ENCODE measurements at places on chromosomes 16 and 17.
A peak's percentile ranks its signal among the peaks of the same experiment; 100 is the strongest.

DNA sequence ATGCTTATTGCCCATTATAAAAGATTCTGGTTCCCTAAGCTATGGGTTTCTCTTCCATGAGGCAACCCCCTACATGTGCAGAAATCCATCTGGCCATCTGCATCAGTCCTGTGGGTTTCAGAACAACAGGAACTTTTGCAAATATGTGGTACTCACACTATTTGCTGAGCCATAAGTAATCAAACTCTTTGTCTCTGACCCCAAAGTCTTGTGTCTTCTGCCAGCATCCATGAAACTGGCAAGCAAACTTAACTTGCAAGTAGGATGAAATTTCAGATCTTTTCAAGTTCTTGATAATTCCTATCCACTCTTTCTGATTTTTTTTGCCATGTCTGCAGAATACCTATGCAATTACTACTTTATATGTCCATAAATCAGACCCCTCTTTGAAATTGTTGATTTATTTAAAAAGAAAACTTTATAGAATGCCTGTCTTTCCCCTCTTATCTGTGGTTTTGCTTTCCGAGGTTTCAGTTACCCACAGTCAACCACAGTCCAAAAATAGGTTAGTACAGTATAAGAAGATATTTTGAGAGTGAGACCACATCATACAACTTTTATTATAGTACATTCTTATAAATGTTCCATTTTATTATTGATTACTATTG lies 158.4 kb upstream of the IRX3 start:
- no peak for DNase-seq

DNA sequence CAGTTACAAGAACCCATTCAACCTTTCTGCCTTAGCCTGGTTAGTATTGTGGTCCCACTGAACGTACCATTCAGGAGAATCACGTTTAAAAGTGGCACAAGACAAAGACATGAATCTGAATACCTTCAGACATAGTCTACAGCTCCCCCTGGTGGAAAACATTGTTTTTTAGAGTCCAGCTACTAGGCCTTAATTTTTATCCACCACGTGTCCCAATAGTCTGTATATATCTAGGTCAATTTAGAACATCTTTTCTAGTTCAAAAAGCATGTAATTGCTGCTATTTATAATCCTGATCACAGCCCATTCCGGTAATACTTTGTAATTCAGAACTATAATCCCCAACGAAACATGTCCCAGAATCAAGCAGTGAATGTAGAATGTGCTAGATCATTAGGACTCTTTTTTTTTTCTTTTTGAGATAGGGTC lies 13.7 kb upstream of the GUCY2D start:
- DNase-seq: peak; percentile 88

GRCh38 chr17:31155208-31155810 lies 60.5 kb downstream of the NF1 start:
- no peak for DNase-seq

GRCh38 chr17:27959382-27959709 lies 66.2 kb upstream of the LYRM9 start:
- DNase-seq: no peak

GRCh38 chr16:53805752-53806151 lies 101.8 kb downstream of the FTO start:
- no peak for DNase-seq

- no peak for DNase-seq
These were observed 36.3 kb downstream of the DHRS7B start for GRCh38 chr17:21163101-21163500.

- DNase-seq: no peak
These were observed 4.5 kb downstream of the ATF7IP2 start for GRCh38 chr16:10390330-10390729.

DNA sequence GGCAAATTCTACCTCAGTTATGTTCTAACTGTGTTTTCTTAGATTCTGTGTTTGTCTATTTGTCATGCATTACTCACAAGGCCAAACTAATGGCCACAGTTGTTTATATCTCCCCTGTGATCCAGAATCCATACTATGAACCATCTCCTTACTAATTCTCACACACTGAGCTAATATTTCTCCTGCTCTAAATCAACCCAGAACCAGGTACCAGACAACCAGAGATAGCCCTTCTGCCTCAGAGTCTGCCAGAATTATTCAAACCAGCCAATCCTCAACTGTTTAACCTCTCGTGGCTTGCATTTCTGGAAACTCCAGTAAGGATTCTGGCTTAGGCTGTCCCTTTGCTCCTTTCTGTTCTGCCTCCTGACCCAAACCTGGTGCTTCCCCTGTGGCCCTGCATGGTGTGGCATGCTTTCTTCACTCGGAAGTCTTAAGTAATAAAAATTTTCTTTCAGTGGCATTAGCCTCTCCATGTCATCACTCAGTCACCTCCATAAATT lies 59.4 kb downstream of the EFCAB5 start:
- no peak for DNase-seq

DNA sequence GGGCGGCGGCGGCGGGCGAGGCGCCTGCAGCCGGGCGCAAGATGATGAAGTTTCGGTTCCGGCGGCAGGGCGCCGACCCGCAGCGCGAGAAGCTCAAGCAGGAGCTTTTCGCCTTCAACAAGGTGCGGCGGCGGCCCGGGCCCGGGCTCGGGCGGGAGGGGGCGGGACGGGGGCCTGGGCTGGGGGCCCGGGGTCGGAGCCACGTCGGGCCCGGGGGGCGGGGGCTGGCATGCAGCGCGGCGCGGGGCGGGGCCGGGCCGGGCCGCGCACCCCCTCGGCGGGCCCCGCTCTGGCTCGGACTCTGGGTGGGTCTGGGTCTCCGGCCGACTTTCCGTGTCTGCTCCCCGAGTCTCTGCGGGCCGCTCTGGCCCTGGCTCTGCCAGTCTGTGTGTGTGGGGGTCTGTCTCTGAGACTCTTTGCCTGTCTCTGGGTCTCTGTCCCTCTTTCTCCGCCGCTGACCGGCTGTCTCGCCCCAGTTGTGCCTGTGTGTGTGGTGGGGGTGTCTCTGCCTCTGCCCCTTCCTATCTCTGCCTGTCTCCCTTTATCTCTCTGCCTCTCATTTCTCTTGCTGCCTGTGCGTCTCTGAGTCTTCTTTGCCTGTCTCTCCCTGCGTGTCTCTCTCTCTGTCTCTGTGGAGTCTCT lies 328 bp downstream of the LLGL1 start:
- no peak for DNase-seq

DNA sequence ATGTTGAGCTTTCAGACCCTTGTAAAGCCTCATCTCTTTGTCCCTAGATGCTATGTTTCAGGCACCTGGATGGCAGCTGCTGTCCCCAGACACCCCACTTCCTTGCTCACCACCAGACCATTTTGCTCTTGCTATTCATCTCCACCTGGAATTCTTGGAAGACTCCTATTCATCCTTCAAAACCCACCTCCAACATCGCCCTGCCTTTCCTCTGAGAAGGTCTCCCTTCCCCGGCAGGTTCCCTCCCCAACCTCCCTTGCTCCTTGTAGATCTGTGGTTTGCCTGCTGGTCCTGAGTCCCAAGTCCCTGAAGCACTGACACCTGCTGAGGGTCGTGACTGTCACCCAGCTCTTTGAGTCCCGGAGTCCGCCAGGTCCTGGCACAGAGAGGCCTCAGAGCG lies 9.9 kb downstream of the ZNF469 start:
- no peak for DNase-seq

DNA sequence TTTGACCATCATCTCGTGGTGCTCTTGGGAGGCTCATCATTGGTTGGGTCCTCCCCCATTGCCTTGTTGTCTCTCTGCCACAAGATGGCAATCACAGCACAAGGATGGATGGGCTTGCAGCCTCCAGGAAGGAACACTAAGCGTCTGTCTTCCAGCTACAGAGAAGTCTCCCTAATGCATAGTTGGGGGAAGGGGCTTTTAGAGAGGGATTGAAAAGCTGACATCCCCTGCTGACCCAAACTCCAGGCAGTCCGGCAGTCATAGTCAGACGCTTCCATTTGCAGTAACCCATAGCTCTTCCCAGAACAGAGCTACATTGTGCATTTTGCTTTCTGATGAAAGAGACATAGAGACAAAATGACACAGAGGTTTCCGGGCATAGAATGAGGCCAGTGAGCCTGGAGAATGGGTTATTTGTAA lies 111.4 kb downstream of the UTP18 start:
- peak; percentile 39 for DNase-seq

DNA sequence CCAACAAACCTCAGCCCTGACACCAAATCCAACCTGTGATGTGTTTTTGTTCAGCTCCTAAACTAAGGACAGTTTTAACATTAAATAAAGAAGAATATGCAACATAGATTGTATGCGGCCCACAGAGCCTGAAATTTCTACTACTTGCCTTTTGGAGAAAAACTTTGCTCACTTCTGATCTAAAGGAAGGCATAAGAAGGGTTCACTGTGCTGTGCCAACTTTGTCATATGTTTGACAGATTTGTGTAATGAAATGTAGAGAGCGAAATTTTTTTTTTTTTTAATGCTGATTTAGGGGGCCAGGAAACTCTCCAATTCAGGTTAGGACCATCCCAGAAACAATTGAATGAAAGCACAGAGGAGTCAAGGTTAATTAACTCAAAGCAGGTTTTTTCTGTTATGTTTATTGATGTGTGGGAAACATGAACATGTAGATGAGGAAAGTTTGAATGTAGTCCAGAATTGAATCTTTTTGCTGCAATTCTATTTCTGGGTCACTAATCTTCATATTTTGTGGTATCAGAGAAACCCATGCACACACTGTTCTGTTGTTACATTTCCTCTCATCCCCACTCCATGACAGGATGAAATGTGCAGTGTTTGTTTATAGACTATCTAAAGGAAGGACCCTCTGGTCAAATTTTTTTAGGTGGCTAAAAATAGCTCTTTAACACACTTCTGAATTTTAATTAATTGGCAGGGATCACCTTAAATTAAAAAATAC lies 71.5 kb downstream of the TAOK1 start:
- no peak for DNase-seq

DNA sequence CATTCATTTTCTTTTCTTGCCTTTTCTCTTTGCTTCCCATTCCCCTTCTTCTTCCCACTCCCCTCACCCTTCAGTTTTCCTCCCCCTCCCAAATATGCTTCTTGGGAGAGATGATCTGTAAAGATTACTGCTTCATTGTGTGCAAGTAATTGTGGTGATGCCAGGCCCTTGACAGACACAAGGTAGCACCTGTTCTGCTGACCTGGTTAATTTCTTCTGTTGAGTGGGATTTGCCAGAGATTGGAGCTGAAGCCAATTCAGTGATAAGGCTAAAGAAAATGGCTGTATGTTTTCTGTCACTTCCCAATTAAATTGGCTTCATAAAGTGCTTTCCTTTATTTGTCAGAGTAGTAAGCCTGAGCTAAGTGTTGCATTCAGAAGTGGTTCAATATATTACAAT lies 44.5 kb downstream of the AATF start:
- peak; percentile 81 for DNase-seq

GRCh38 chr17:77366206-77366557 lies 225.4 kb downstream of the SEC14L1 start:
- no peak for DNase-seq

DNA sequence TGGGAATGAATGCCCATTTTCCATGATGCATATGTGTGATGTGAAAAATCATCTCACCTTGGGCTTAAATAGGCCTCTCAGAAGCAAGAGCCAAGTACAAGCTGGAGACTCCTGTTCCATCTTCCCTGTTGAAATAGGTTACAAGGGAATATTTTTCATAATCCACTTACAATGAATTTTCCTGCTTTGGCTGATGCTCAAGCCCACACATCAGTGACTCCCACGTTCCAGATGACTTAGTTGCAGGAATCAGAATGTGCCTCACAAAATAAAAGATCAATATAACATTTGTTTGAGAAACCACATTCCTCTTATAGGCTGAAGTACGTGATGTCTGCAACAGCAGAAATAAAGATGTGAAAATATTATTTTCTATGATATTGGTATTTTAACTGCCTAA lies 24.1 kb downstream of the ANKFN1 start:
- DNase-seq: no peak

- DNase-seq: no peak
These were observed 53.0 kb downstream of the TUBD1 start for GRCh38 chr17:59839651-59840328.

GRCh38 chr17:45782889-45783592 lies 1.1 kb upstream of the CRHR1 start:
- DNase-seq: peak; percentile 48

- DNase-seq: no peak
These were observed 17.3 kb downstream of the KPNA2 start for GRCh38 chr17:68052810-68053209.

DNA sequence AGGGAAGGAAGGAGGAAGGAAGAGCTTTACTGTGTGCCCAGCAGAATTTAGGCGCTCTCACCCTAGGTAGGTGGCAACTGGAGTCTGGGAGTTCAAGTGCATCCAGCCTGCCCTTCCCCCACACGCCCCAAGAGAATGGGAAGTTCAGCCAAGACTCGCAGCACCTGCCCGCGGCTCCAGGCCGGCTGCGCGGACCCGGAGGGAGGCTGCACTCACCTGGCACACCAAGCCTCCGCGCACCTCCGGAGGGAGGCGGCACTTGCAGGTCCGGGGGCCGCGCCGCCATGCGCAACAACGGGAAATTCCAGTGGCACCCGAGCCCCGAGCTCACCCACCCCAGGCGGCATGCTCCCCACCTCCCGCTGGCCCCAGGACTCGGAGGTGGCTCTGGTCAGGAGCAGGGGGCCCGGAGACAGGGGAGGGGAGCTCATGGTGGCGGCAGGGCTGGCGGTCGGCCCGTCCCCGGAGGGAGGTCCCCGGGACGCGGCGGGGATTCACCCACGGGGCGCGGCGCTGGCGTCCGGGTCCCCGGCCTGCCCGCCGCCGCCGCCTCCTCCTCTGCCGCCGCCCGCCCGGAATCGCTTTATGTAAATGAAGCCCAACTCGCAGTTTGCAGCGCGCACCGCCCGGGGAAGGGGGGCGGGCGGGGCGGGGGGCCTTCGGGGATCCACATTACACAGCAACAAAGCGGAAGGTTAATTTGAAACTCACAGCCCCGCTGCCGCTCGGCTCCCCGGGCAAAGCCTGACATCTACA lies at the start of gene ZFHX3:
Gene ZFHX3, minus strand, starts transcription at position 593 of the 756 bp plus-strand sequence. CDS start 87,983 bp downstream, outside the sequence.
- peak; percentile 57 for DNase-seq

GRCh38 chr16:70661918-70662641 lies 15.7 kb downstream of the IL34 start:
- no peak for DNase-seq

- no peak for DNase-seq
These were observed 24.5 kb upstream of the TEKT1 start for GRCh38 chr17:6856051-6856450.

DNA sequence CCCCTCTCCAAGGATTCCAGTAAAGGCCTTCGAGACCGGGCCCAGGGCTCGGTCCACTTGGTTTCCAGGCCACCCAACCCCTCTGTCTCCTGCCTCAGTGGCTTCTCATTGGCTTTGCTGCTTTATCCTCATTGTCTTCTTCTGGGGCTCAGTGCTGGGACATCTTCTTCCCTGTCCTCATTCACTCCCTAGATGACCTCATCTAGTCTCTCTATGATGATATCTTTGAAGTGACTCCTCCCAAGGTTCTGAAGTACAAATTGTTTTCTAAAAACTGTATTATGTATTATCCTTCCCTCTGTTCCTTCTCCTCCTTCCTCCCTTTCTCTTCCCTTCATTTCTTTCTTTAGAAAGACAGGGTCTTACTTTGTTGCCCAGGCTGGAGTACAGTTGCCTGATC lies 27.1 kb upstream of the NDRG4 start:
- no peak for DNase-seq

All from NCI-H1105 treated with DMSO at 0.1 percent for 48 hours (cell line).